ENCODE measurements at places on chromosomes 2 and 18. TPM values are rescaled to one million over a fixed set of nuclear protein-coding genes. Genes with fewer than 3 reads are reported as not detected.

DNA sequence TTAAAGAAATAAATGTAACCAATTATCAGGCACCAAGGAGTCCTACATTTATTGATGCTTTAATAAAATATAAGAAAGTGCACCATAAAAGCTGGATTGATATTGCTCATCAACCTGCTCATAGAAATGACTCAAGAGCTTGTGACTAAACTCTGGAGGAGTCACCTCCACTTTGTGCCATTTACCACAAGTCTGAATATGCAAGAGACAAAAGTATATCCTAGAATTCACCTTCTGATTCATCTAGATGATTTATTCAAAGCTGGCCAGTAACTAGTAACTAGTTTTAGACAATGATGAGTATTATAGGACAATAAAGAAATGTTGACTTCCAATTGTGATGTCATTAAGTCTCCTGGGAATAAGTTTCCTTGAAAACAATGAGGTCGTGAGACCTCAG, 146.0 kb upstream of the SOX11 start:
- no peaks in the 10 kb centered on the region for H3K27me3 ChIP-seq
- no peak overlapping the region for H3K4me3 ChIP-seq
- no peaks in the 10 kb centered on the region for H3K36me3 ChIP-seq
- H3K27ac ChIP-seq, result no peak overlapping the region
- no peak for DNase-seq
- H3K4me1 ChIP-seq, result peaks cover 14% of the 10 kb centered on the region

GRCh38 chr2:221612161-221612560, 40.1 kb upstream of the EPHA4 start:
- no peak overlapping the region for H3K4me3 ChIP-seq
- no peaks in the 10 kb centered on the region for H3K4me1 ChIP-seq
- DNase-seq, result no peak
- H3K27ac ChIP-seq, result no peak overlapping the region
- H3K27me3 ChIP-seq, result no peaks in the 10 kb centered on the region
- no peaks in the 10 kb centered on the region for H3K36me3 ChIP-seq

DNA sequence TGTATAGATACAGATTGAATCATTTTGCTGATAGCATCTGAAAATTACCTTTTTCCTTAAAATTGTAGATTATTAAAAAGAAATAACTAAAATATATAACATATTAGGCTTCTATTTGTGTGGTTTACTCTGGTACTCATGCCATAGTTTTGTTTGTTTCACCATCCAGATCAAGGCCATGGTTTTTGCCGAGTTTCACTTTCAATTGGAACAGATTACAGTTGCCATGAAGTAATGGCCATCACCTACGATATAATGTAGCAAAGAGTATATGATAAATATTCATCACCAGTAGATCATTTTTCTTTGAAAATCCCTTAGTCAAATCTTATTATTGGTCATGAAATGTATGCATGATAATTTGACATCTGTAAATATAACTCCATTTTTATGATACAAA, 11.9 kb upstream of the DNAH7 start:
- H3K4me1 ChIP-seq, result peaks cover 3% of the 10 kb centered on the region
- H3K36me3 ChIP-seq, result no peaks in the 10 kb centered on the region
- no peak overlapping the region for H3K4me3 ChIP-seq
- DNase-seq, result no peak
- no peaks in the 10 kb centered on the region for H3K27me3 ChIP-seq
- H3K27ac ChIP-seq, result no peak overlapping the region

PROM2 gene
- 22.6 TPM for total RNA-seq
